ENCODE measurements at places on chromosomes 2 and 18. TPM values are rescaled to one million over a fixed set of nuclear protein-coding genes. Genes with fewer than 3 reads are reported as not detected.

GKN1 gene
- not detected for polyA plus RNA-seq

IL37 gene
- polyA plus RNA-seq = not detected

DNA sequence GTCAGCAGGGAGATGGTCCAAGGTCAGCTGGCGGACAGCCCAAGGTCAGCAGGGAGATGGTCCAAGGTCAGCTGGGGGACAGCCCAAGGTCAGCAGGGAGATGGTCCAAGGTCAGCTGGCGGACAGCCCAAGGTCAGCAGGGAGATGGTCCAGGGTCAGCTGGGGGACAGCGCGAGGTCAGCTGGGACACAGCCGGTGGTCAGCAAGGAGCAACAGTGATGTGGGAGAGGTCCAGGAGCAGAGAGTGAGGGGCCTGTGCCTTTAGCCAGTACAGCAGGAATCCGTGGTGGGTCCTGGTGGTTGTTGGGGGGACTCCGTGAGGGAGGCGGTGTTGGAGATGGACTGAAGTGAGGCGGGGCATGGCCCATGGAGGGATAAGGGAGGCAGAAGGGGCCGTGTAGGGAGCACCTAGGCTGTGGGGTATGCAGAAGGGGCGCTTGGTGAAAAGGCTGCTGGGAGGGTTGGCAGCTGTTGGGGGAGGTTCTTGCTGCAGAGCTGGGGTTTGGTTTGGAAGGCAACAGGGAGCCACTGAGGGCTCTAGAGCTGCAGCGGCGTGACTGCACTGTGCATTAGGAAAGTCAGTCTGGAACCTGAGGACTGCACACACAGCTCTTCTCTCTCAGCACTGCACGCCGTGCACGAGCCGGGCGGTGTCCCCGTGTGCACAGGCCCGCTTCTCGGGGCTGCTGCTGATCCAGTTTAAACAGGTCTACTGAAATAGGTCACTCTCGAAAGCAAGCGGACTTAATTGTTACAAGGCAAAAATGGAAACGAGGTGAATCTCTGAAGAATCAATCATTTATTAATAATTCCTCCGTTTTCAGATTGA lies 76.2 kb upstream of the HDAC4 start:
- DNase-seq = no peak

DNA sequence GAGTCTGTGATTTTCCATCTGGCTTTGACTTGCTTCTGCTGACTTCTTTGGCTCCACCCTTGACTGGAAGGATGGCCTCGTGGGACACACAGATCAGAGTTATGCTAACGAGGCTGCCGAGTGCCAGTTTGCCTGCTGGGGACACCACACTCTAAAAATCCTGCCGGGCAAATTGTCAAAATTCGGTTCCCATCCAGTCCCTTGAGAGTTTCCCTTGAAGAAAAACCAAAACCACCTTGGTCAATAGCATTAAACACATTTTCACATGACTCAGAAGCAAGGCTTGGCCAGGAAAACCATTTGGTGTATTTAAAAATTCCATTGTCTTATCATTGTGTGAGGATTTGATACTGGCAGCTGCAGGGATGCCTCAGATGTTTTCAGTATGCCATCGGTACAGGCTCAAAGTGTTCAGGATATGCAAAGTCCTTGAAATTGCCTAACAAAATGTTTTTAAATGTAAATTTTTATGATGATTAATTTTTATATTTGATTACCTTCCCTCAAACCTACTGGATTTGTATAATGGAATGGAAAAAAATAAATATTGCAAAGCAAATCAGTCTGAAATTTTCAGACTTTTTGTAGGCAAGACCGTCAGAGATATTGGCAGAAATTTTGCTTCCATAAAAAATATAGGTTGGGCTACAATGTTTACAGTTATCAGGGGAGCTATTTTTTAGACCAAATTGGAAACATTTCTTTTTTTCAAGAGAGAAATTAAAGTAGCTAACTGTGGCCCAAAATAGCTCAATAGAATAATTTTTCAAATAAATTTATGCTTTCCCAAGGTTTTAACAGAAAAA lies 41.6 kb downstream of the KCNE4 start:
- DNase-seq = no peak

GRCh38 chr2:176130147-176130956 lies 847 bp downstream of the HOXD8 start:
- DNase-seq = no peak

GRCh38 chr18:32010124-32010721 lies 8.4 kb upstream of the RNF125 start:
- DNase-seq = no peak

DNA sequence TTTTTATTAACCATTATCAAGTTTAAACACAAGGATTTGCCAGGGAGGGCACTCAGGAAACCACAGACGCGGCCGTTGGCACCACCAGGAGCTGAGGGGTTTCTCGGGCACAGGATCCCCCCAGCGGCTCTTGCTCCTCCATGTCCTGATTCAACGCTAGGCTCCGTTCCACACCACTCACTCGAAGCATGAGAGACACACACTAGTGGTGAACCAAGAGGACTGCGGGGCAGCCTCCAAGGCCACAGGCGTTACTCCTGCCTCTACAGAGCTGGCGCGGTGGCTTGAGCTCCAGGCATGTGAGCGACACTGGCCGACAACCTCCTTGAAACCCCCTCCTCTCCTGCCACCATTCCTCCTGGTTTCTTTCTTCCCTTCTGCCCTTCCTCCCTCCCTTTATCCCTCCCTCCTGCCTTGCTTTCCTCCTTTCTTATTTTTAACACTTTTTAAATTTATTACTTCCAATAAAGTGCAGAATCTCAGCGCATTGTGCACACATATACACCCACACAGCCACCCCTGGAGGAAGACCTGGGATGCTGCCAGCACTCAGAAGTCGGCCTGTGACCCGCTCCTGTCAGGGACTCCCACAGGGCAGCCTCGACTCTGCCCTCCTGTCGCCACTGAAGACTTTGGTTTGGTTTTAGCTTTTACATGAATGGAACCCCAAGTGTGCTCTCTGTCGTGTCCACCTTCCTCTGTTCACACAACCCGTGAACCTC lies 21.7 kb downstream of the COX7A2L start:
- no peak for DNase-seq
